Ovary (tissue), 10 donors: ENCODE measurements at places on chromosomes 3 and 15. TPM values are rescaled to one million over a fixed set of nuclear protein-coding genes. Genes with fewer than 3 reads are reported as not detected.

The NAA80 gene
- total RNA-seq: 10.8 TPM

The CYP1A2 gene
- total RNA-seq: not detected

The ASB14 gene
- not detected for total RNA-seq

The FRMD4B gene
- 4.2 TPM for total RNA-seq

The ADAMTS17 gene
- 5.5 TPM for total RNA-seq

The GASK1A gene
- total RNA-seq: 30.7 TPM

The IQCB1 gene
- 20.2 TPM for total RNA-seq

The YEATS2 gene
- total RNA-seq: 17.8 TPM

The OCA2 gene
- 0.41 TPM for total RNA-seq

The LDHAL6B gene
- not detected for total RNA-seq

The PCOLCE2 gene
- 2.3 TPM for total RNA-seq

The LEKR1 gene
- total RNA-seq: 3.0 TPM

The SLITRK3 gene
- 0.36 TPM for total RNA-seq

The SLCO3A1 gene
- 5.0 TPM for total RNA-seq

The MLH1 gene
- total RNA-seq: 31.0 TPM

The FBXW12 gene
- 0.46 TPM for total RNA-seq

The GP9 gene
- total RNA-seq: not detected

The GOLGA8Q gene
- total RNA-seq: 1.3 TPM
